ENCODE measurements at places on chromosomes 1 and 21.

GRCh38 chr1:157994704-157995582 lies 1.5 kb downstream of the KIRREL1 start:
- DNase-seq = no peak

- DNase-seq = no peak
Observed at GRCh38 chr21:18744840-18745239, 341.3 kb upstream of the TMPRSS15 start.

DNA sequence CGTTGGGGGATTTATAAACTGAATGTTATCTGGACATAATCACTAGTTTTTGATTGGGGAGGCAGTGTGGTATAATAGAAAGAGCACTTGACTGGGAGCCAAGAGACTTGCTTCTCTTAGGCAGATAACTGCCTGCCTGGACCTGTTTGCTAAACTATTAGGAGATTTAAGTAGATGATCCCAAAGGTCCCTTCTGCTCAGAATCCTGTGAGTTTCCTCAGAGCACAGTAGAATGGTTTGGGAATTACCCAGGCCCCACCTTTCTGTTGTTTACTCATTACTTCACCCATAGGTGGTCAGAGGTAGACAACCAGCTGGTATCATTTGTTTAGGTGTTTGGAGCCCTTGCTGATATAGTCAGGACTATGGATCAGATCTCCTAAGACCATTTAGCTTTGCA lies 10.3 kb upstream of the PODN start:
- DNase-seq = no peak

DNA sequence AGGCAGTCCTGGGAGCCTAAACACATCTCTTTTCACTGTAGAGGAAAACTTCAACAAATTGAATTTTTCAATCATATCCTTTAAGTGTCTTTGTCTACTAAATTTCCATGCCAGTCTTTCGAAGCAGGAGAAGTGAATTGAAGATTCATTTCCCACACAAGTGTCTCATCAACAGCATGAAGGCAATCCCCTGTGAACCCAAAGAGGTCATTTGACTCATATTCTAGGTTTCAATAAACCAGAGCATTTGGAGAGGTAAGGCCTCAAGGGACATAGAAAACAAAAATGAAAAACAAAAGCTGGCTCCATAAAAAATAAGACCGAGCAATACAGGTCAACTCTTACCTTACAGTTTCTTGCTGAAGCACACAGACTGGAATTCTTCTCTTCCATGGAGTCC lies 94.1 kb upstream of the ATP1B1 start:
- DNase-seq = no peak

- DNase-seq = peak; percentile 37
Observed at GRCh38 chr1:197904126-197904787, 1.8 kb downstream of the C1orf53 start.

DNA sequence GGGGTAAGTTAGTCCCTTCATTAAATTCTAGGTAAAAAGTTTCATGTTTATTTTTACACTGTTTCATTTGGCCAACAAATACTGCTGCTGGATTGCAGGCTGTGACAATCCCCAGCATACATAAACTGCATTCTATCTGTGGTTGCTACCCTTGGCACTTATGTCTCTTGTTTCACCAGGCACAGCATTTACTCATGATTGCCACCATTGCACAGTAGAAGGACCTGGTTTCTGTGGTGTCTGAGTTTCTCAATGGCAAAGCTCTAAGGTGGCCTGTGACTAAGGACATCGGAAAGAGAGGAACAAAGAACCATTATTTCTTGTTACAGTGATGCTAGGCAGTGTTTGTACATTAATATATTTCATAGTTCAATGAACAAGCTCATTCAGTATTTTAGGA lies 878.4 kb upstream of the NEGR1 start:
- DNase-seq = no peak

Measured in Karpas-422 (cell line).